NCI-H1092 (cell line): ENCODE measurements at places on chromosomes 3 and 15.

- DNase-seq: no peak
These were observed 116.7 kb downstream of the STAC start for GRCh38 chr3:36496684-36497633.

- no peak for DNase-seq
These were observed 226.0 kb downstream of the TJP1 start for GRCh38 chr15:29596266-29596665.

DNA sequence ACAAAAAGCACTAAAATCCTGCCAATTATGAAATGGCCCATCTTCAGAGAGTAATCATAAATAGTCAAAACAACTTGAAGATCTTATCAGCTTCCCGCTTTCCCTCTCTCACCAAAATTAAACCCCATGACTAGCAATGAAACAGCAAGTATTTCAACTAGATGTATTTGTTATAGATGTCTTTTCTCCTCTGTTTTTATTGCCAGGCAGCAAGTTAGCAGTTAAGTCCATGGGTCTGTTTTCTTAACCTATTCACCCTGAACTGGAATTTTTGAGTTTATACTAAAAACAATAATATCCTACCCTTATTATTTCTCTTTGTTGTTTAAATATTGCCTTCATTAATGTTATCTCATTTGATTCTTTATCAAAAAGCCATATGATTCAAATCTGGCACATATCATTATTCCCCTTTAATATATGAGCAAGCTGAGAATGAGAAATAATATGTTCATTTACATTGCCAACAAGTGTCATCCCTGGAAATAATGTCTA, 23.3 kb downstream of the AQP9 start:
- no peak for DNase-seq

GRCh38 chr3:111072031-111072921, 660 bp downstream of the NECTIN3 start:
- DNase-seq: no peak

- DNase-seq: no peak
These were observed 646.4 kb upstream of the KCNMB2 start for GRCh38 chr3:177889652-177890358.

DNA sequence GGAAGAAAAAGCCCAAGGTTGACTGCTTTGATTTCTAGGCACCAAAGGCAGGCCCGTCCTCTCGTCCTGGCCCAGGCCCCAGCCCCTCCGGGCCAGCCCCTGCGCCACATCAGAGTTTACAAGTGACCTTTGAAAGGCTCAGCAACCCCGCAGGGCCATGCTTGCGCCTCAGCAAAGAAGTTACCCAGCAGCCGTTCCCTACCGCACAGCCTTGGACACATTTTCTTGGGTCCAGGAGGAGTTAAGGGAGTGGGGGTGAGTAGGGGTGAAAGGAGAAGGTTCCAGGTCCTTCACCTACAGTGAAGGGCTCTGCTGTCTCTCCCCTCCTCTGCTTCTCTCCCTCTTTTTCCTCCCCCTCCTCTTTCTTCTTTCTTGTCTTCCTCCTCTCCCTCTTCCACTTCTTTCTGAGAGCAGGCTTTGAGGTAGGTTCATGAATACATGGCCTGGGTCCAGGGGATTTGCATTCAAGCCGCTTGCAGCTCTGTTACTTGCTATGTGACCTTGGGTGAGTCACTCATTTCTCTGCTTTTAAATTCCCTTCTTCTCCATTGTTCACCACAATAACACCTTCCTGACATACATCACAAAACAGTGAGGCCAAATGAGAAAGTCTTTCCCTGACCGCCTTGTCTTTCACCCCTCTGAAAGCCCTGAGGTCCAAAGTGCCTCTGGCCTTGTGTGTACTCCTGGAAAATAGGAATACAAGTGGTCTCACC, 223.3 kb upstream of the TPRG1 start:
- peak; percentile 34 for DNase-seq

- no peak for DNase-seq
These were observed 1.2 kb downstream of the NT5DC2 start for GRCh38 chr3:52532517-52532837.

GRCh38 chr15:85580879-85581278, 200.5 kb downstream of the AKAP13 start:
- DNase-seq: no peak

- no peak for DNase-seq
These were observed 683 bp upstream of the CPEB1 start for GRCh38 chr15:82647835-82648256.

DNA sequence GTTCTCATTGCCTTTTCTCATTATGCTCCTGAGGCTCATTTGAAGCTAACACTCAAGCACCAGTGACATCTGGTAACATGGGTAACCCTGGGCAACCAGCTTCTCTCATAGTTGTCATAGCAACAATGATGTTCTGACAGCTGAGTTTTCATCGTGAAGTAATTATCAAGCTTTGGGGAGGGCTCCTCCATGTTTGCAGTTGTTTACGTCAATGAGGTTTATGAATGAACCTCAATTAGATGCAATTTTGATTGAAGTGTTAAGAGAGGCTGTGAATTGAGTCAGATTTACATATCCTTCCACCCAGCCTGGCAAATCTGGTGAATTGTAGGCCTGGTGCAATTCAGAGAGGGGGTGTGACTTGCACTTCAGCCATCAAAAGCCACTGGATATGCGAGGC, 119.3 kb upstream of the CHD2 start:
- peak; percentile 42 for DNase-seq

DNA sequence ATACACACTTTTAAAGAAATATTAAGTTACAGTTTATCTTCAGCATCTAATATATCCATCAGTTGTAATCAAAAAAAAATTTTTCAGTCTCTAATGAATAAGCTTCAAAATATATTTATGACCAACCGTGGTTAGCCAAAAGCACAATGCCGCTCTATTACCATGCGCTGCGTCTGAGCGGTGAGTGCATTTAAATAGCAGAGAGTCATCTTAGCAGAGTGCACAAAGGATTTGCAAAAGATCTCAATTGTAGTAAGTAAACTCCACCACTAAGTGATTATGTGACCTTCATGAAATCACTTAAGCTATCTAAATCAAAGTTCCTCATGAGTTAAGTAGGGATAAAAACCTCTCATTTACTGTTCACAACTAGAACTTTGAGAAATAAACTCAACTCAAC, 4.9 kb downstream of the TP63 start:
- no peak for DNase-seq

GRCh38 chr3:143307613-143308183, 188.1 kb downstream of the CHST2 start:
- no peak for DNase-seq

- no peak for DNase-seq
These were observed 207.6 kb downstream of the MAGI1 start for GRCh38 chr3:65830948-65831732.

DNA sequence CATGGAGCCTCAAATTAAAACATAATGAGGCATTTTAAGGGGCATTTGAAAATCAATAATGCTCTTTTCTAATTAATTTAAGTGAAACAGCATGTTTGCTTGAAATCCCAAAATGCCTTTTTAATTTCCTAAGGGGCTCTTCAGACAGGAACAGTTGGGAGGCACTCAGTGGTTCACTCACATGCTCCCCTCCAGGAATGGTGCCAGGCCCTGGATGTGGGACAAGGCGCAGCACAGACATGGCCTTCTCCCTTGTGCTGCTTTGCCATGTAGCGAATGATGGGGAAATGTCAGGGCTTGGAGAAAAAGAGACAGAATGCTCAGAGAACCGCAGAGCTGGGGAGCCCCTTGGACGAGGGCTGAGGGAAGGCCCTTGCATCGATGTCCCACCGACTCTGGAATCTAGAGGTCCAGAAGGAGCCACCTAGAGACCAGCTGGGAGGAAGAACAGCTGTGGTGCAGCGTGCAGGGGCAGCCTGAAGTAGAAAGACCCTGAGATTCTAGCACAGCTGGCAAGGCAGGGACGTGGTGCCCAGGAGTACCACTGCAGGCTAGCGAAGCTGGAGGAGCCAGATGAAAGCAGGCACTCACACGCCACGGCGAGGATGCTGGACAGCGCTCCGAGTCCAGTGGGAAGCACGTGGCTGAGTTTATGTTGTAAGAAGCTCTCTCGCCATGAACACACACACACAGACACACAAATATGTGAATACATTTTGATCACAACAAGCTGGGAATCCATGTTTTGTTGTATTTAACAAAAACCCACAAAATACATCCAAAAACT, 27.0 kb downstream of the NSMCE3 start:
- DNase-seq: peak; percentile 51

- no peak for DNase-seq
These were observed 4.8 kb upstream of the CSRNP1 start for GRCh38 chr3:39158148-39158715.

DNA sequence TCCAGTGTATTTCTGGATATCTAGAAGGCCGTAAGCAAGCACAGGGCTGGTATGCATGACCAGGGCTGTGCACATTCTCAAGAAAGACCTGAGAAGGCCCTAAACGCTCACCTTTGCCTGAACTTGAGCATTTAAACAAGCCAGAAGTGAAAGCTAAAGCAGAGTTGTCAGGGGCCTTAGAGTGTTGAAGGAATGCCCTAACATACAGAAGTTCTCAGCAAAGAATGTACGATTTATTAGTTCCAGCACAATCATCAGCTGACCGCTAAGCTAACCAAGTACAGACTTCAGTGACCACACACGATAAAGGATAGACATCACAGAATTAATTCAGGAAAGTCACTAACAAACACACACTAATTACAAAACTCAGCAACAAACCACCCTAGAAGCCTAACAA, 8.7 kb downstream of the HLTF start:
- DNase-seq: no peak

GRCh38 chr3:142735462-142735861, 11.6 kb downstream of the TRPC1 start:
- no peak for DNase-seq

- DNase-seq: no peak
These were observed 412.8 kb downstream of the PYDC2 start for GRCh38 chr3:191873736-191874135.

DNA sequence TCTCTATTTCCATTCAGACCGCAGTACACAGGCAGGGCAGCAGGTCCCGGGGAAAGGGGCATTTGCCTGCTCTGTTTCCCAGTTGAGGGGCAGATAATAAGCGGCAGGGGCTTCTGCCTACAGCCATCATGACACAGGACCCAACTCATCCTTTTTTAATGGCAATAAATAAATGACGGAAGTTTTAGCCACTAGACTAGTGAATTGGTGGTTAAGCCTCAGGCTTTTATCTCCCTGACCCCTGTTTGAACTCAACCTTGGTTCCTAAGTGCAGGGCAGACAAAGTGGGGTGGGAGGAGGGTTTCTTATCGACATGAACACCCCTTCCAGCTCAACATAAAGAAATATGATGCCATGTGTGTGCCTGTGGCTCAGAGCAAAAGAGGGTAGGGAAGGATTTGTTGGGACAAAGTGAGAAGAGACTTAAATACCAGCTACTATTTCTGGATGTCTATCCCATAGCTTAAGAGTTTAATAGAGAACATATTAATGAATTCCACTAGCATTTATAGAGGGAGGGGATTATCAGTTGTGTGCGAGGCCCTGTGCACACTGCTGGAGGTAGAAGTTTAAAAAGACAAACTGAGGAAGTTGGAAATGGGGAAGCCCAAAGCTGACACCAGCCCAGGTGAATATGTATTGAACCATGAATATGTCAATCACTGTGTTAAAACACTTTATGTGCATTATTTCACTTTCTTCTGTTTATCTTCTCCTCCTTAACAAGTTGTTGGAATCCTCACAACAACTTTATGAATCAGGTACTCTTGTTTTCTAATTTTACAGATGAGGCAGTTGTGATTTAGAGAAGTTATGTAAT, 939.4 kb downstream of the MCTP2 start:
- no peak for DNase-seq

DNA sequence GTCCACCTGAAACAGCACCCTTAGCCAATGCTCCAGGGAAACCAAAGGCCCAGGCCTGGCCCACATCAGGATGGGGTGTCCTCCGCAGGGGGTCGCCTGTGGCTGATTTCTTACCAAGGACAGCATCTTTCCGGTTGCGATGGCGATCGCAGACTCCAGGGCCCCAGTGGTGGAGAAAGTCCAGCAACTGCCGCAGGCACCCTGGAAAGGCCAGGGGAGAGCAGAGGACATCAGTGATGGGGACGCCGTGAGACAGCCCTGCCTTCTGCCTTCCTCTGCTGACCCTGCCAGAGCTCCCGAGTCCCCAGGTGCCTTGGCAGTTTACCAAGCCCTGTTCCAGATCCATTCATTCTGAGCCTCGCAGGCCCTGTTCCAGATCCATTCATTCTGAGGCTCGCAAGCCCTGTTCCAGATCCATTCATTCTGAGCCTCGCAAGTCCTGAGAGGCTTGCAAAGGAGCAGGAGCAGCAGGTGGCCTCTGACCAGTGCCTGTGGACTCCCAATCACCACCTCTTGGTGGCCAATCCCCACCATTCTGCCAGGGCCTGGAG, 12.5 kb downstream of the CTSH start:
- DNase-seq: no peak

GRCh38 chr3:184652465-184652864, 59.4 kb downstream of the MAGEF1 start:
- no peak for DNase-seq
